ENCODE measurements at places on chromosomes 3 and 15.

DNA sequence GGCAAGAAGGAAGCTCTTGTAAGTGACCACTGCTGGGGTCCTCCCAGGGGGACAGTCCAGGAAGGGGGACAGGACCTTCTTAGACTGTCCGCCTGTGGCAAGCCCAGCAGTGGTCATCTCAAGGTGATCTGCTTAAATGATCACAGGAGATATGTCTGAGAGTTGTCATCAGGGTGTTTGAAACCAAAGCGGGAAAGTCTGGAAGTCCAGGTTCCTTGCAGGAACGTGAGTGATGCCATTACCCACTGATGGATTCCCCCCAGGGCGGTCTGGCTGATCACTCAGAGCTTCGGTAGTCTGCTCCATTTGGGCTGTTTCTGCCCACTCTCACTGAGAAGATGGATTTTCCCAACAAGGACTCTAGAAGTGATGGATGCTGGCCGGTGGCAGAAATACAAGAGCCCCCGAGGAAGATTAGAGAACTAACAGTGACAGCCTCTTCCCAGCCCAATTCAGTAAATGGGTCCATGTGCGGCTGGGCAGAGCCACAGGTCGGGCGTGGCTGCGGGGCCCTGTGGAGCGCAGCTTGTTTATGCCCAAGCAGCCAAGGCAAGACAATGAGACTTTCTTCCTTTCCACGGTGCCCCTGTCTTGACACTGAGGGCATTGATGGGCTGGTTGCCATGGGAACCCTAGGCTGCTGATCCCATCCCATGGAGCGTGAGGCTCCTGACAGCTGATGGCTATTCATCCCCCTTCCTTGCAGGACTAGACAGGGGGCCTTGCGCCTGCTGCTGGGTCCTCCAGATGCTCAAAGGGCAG lies 9.5 kb downstream of the PCSK6 start:
- no peak for DNase-seq

DNA sequence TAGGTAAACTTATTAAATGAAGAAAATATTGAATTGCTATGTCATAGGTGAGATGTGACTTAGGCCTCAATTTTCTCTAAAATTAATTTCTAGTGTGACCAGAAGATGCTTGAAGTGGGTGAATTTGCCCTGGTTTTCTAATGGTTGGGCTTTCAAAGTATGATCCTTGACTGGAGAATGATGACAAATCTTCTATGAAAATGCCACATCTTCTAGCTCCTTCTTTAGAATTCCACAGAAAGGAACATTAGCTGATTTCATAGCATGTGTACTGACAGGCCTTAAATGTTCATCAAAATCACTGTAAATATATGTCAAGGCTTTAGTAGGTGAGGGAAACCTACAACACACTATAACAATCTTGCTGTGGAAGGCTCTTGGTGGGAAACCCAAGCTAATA lies 8.9 kb downstream of the ABI3BP start:
- no peak for DNase-seq

- no peak for DNase-seq
Measured at GRCh38 chr3:170982733-170983132, 43.8 kb downstream of the SLC2A2 start.

DNA sequence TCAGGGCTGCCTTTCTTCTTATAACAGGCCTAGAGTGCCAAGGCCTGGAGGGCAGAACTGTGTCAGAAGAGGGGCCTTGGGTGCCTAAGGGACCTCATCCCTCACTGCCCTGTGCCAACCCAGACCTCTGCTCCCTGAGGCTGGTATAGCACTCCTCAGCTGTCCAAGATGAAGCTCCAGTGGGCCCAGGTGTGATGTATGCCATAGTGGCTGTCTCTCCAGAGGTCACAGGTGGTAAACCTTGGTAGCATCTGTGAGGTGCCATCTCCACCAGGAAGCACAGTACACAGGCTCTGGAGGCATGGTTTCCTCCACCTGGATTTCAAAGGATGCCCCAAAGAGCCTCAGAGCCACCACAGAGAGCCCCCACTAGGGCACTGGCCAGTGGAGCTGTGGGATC lies 12.3 kb upstream of the KLHL40 start:
- DNase-seq: no peak

DNA sequence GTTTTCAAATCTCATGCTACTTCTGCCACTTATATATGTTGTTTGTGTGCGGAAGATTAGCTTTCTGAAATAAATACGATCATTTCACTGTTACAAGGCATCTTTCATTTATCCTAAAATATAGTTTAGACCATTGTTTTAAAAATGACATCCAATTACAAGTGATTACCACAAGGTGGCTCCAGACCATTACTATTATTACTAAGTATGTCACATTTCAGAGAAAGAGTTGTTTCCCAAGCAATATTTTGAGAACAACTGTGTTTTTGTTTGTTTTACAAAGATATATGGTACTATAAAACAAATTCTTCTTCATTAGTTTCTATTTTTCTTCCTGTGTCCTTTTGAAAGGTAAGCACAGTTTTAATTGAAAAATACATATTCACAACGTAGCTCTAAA lies 136.0 kb upstream of the RAP2B start:
- DNase-seq: no peak

DNA sequence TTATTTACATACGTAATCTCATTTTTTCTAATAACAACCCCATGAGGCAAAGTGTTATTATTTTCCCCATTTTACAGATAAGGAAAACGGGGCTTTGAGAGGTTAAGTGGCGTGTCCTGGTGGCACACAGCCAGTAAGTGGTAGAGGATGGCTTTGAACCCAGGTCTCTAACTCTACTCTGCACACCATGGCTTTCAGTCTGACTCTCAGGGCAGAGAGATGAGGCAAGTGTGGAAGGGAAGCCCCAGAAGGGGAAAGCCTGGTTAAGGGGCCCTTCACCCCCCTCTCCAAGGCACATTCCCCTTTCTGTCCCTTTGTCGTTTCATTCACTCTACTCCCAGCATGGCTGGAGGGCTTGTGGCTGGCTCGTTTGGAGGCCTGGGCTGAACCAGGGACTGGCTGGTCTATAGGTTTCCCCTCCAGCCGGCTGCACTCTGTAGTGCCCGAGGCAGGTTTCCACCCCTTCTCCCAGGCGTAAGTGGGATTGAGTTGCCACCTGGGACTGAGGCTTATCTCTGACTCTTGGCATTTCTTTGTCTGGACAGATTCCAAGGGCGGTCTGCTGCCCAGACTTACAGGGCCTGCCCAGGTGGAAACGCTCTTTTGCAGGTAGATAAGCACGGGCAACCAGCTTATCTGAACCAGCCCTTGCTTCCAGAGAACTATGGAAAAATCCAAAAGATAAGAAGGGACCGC lies 12.1 kb downstream of the SEMA4B start:
- no peak for DNase-seq

- DNase-seq: no peak
Measured at GRCh38 chr3:5616873-5617272, 429.4 kb downstream of the EDEM1 start.

- DNase-seq: no peak
Measured at GRCh38 chr15:63626955-63627354, 29.8 kb downstream of the FBXL22 start.

GRCh38 chr15:59896663-59897074 lies 107.4 kb upstream of the FOXB1 start:
- DNase-seq: no peak

- no peak for DNase-seq
Measured at GRCh38 chr3:177367788-177368187, 170.5 kb upstream of the TBL1XR1 start.

All from stimulated activated CD4-positive, alpha-beta T cell treated with anti-CD3 and anti-CD28 coated beads, TNF-alpha, amount 100 ng/mL, for 1 hour (primary cell).